ENCODE measurements at places on chromosomes 7 and 10.

- DNase-seq = no peak
Measured at GRCh38 chr7:127678947-127679346, 27.0 kb downstream of the SND1 start.

DNA sequence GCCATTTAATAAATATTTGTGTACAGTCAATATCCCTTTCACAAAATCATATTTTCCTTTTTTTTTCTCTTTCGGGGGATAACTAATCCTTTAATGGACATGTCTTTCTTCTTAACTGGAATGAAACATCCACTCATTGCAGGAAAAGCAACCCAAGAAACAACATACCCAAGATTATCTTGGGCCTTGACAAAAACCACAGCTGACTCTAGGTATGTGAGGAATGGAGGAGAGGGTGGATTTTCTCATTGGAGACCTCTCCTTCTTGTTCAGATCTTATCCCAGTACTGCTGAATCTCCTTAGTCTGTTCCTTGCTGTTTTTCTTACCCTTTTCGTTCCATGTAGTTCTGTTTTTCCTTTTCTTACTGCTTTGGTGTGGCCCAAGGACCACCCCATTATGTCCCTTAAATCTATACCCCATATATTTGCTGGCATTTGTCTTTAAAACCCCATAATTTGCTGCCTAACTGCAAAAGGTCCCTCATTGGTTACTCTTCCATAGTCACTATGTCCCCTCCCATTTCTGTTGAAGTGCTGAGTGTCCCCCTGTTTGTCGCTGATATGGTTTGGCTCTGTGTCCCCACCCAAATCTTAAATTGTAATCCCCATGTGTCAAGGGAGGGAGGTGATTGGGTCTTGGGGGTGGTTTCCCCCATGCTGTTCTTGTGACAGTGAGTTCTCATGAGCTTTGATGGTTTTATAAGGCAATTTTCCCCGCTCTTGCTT is 6.8 kb upstream of the CDK6 start:
- no peak for DNase-seq

GRCh38 chr7:99393355-99394187 is 14.8 kb downstream of the PDAP1 start:
- no peak for DNase-seq

DNA sequence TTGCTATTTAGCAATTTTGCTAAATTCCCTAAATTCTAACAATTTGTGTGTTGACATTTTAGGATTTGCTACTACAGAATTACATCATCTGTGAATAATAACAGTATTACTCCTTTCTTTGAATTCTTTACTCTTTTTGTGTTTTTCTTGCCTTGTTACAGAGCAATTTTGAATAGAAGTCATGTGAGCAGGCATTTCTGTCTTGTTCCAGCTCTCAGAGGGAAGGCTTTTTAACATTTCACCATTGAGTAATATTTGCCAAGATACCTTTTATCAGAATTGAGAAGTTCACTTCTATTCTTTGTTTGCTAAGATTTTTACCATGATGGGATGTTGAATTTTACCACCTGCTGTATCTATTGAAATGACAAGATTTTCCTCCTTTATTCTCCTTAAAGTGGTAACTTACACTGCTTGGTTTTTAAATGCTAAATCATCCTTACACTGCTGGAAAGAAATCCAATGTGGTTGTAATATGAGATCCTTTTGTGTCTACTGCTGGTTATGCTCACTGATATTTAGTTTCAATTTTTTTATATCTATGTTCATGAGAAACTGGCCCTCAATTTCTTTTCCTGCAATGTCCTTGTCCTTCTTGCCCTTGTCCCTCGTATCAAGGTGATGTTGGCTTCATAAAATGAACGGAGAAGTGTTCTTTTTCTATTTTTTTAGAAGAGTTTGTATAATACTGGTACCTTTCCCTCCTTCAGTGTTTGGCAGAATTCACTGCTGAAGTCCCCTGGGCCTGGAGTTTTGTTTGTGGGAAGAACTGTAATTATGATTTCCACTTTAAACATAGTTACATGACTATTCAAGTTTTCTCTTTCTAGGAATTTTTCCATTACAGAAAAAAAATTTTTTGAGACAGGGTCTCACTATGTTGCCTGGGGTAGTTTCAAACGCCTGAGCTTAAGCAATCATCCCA is 50.3 kb upstream of the ATP6V0A4 start:
- no peak for DNase-seq

GRCh38 chr7:50304911-50305582 is 531 bp downstream of the IKZF1 start:
- no peak for DNase-seq

GRCh38 chr7:77460057-77460486 is 43.9 kb upstream of the GSAP start:
- no peak for DNase-seq

- DNase-seq = no peak
Measured at GRCh38 chr10:124325998-124326636, 92.6 kb downstream of the OAT start.

GRCh38 chr7:66207540-66207939 is 2.4 kb downstream of the TPST1 start:
- DNase-seq = no peak

DNA sequence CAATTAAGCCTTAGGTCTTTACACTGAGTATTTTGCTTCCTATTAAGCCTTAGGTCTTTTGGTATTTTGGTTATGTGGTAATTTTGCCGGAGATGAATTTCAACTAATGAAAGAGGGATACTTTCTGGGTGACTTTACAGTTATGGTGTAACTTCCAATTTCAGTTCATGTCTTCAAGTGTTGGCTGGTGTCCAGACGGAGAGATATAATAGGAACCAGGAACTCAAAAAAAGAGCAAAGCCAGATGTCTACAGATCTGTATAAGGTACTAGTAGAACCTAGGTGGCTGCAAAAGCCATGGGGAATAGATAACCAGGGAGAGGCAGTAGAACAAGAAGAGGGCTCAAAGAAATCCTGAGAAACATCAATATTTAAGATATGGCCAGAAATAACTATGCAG is 12.3 kb downstream of the ERCC6 start:
- DNase-seq = no peak

DNA sequence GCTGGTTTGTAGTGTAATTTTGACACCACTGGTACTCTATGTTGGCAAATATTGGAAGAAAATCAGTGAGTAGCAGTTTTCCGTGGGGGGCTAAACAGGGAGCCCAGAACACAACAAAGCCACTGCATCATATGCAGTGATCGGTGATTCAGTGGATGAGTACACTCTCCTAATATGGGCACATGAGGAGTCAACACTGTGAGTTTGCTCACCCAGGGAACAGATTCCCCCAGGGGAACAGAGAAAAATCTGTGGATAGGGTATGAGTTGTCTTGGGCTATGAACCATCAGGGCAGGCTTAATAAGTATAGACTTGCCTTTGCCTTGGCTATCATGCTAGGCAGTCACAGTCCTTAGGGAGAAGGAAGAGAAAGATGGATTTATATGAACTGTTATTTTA is 227.7 kb upstream of the SEMA3E start:
- no peak for DNase-seq

GRCh38 chr7:73718905-73719805 is at the start of gene STX1A:
Gene STX1A (minus strand): TSS chr7:73719669. CDS start chr7:73719631, 38 bp downstream.
- peak; percentile 67 for DNase-seq

DNA sequence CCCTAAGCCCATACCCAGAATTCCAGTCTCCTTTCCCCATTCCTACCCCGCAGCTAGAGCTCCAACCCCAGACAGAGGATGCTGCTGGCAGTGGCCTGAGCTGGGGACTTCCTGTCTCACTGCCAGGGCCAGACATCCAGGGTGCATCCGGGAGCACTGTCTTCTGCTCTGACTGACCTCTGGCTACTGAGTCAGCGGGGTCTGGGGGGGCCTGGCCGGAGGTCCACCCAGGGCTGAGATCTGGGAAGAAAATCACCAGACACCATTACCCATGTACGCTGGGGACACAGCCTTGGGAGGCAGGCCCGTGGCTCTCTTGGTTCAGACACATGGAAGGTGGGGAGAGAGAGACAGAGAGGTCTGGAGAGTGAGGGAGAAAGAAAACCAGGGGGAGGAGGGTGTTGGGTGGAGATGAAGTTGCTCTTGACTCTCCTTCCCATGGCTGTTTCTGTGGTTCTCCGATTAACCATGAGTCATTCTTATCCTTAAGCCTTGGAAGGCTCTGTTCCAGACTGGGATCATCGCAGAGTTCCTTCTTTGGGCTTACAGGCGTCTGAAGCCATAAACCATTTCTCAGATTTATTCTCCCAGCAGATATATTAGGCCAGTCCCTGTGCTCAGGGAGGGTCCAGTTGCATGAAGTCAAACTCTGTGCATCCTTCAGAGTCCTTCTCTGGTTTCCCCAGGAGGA is 23.6 kb downstream of the TSPAN15 start:
- DNase-seq = no peak

DNA sequence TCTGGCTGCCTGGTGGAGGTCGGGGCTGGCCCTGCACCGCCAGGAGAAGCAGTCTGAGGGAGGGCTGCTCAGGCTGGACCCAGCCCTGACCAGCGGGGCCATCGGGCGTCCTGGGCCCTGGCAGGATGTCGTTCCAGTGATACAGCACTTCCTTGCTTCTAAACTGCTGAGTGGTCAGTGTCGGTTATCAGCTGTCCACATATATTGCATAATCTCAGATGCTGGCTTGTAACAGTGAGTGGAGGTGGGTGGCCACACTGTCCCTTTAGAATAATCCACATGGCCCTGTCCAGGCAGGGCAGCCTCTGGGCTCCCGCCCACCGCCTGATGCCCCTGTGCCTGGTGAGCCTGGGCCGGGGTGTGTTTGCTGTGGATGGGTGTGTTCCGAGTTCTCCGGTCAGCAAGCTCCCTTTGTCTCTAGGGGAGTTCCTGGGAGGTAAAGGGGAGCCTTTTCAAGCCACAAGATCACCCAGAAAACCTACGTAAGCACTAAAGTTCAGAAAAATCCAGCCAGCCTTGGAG is 86.1 kb downstream of the LHPP start:
- no peak for DNase-seq

GRCh38 chr10:85231534-85232270 is 903.3 kb downstream of the CCSER2 start:
- no peak for DNase-seq

DNA sequence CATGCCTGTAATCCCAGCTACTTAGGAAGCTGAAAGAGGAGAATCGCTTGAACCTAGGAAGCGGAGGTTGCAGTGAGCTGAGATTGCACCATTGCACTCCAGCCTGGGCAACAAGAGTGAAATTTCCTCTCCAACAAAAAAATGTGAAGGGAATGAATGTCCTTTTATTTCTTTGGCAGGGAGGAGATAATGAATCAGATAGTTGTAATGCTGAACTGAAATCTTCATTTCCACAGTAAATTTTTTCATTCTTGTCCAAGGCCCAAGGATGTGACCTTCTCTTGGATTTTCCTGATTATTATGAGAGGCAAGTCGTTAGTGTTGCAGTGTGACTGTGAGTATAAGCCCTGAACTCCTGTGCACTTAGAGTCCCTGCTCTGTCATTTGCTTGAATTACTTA is 13.6 kb downstream of the STAMBPL1 start:
- DNase-seq = no peak

- no peak for DNase-seq
Measured at GRCh38 chr7:8254215-8254614, 7.8 kb downstream of the ICA1 start.

DNA sequence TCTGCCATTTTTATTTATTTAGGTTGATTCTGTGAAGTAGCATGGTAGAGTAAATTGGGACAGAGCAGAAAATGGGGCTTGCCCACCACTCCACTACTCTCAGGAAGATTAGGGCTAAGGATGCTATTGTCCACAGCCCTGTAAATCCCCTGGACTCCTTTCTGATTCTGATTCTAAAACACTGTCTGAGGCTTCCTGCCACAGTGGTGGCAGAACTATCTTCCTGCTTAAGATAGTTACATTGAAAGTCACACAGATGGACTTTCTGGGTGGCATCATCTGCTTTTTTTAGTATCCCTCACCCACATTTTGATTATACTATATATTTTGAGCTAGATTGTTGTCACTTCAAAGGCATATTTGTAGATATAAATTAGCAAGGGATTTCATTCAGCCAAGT is 50.0 kb downstream of the SPAM1 start:
- DNase-seq = no peak

GRCh38 chr7:105388356-105389087 is at the start of gene SRPK2:
Gene SRPK2 (minus strand): TSS chr7:105388921.
- peak; percentile 63 for DNase-seq

DNA sequence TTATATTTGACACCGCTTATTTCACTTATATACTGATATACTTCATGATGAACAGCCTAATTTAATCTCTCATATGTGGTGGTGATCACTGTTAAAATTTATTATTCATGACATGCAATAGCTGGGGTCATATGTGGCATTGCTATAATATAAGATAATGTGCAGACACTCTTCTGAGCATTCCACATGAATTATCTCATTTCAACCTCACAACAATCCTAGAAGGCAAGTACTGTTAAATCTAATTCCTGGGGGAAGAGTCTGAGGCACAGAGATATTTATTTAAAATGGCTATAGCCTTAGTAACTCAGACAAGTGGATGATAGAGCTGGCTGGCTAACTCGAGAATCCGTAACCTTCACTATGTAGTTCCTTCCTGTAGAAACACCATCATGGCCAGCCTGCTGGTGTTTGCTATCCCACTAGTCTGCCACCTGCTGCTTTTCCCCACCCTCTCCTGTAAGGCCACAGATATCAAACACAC is 46.6 kb upstream of the A1CF start:
- no peak for DNase-seq

GRCh38 chr10:71205468-71205867 is 6.9 kb upstream of the UNC5B start:
- no peak for DNase-seq

DNA sequence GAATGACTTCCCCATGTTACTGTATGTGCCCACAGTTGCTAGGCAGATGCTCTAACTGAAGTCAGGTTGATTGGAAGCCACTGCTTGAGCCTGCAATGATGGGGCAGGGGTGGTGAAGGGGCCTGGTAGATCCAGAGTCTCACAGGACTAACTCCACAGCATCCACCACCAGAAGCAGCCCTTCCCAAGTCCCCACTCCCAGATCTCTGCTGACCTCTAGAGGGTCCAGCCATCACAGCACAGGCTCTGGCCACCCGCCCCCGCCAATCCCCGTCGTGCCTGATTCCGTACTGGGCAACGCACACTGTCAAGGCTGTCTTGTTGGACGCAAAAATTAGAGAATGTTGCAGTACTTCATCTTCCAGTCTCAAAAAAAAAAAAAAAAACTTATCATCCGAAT is 136.8 kb upstream of the PDE1C start:
- DNase-seq = no peak

DNA sequence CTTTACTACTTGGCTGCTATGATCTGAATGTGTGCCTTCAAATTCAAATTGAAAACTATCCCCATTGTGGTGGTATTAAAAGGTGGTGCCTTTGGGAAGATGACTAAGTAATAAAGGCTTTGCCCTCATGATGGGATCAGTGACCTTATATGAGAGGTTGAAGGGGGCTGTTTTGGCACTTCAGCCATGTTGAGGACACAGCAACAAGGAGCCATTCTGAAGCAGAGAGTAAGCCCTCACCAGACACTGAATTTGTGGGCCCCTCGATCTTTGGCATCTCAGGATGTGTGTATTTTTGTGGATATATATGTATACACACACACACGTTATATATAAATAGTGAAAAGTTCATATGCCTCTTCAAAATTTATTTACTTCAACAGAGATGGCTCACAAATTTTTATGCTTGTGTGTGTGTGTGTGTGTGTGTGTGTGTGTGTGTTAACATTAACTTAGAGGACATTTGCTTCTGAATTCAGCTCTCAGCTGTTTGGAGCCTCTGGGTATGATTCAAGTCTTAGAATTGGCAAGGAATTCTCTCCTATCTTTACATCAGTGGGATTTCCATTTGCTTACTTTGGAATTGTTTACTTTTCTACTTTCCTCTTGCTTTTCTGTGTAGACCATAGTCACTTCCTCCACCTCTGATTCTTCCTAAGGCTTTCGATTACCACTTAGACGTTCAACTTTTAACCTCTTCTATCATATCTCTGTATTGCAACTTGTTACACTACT is 66.6 kb downstream of the MAGI2 start:
- no peak for DNase-seq
